Testis (tissue), 5 donors: ENCODE measurements at places on chromosomes 12 and 14.

DNA sequence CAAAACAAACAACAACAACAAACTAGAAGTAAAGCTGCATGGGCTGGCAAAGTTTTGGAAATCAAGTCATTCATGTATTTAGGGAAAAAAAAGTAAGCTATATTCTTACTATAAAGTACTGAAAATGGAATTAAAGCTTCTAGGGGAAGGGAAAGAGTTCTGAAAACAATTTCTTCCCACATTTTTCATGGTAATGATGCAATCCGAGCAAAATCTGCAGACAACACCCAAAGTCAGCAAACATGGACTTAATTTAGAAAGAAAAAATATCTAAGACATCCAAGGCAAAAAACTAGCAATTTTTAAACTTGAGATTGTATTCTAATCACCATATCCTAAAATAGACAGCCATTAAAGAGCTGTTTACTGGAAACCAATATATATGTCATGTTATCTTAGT, 86.3 kb downstream of the LRP6 start:
- no peak for DNase-seq

DNA sequence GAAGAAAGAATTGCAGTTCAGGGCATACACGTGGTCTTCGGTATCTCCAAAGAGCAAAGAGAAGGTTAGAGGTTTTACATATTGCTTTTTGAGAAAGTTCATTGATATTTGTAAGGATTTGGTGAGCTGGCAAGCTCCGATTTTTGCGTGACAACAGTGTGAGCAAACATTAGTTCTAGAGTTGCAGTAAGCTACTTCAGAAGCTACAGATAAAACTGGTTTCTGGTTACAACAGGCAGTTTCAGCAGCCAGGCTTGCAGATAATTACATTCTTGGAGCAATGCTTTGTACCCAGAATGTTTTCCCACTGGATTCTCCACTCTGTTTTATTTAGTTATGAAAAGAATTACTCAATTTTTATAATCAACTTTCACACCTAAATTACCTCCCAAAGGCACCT, 28.2 kb downstream of the KLRK1 start:
- peak; percentile 15 for DNase-seq

DNA sequence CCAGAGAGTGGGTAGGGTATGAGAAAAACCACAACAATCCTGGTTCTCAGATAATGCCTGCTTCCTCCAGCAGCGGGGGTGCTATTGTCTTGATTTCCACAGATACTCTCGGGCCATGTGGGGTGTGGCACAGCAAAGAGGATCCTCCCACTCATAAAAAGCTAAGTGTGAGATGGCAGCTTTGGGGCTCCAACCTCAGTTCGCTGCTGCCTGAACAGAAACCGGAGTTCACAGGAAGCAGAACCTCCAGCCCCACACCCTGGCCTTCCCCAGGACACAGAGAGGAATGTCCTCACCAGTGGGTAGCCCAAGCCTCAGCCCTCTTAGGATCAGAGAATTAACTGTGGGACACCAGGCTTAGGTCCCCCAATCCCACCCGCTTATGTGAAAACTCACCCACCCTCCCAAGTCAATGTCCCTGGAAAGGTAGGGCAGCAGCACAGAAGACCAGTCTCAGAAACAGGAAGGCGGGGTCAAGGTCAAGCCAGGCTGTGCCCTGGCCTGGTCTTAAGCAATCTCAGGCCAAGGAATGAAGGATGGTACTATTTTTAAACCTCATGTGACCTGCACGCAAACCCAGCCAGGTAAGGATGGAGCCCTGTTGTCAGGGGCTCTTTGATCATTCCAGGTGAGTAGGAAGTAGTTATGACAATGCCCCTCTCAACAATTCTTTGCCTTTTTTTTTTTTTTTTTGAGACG, 9.0 kb downstream of the KCTD10 start:
- DNase-seq: no peak

GRCh38 chr12:120849765-120850164, 54.4 kb downstream of the SPPL3 start:
- no peak for DNase-seq

GRCh38 chr12:70309348-70309747, 56.7 kb upstream of the KCNMB4 start:
- no peak for DNase-seq

DNA sequence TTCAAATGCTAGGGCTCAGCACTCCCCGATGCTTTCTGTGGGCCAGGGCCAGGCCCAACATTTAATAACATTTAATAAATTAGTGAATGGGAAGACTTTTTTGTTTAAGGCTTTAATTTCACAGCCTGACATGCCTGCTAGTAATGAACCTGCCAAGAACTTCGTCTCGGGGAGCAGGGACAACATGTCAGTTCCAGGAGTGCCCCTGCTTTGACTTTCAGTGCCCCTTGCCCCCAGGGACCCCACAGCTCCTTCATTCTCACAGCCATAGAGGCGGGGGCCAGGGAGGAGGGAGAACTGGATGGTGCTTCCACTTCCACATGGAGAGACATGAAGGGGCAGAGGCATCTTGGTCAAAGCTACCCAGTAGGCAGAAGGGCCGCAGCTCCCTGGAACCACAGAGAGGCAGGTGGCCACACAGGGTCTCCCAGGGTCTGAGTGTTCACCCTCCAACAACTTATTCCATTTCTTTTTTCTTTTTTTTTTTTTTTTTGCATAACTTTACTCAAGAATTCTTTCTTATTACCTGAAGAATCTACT, 66.0 kb upstream of the DDX11 start:
- no peak for DNase-seq

- no peak for DNase-seq
Observed at GRCh38 chr12:121489874-121490273, 90.0 kb downstream of the RNF34 start.
